Smooth muscle cell of the umbilical artery (primary cell): ENCODE measurements at places on chromosomes 16 and 17. TPM values are rescaled to one million over a fixed set of nuclear protein-coding genes. Genes with fewer than 3 reads are reported as not detected.

Gene TRIM25
- total RNA-seq: 14.8 and 23.8 TPM in 2 replicates

Gene FSCN2
- 1.2 and 2.7 TPM in 2 replicates for total RNA-seq

Gene SLC13A5
- not detected in 2 replicates for total RNA-seq

Gene TBC1D26
- total RNA-seq: under 0.01 and 0.18 TPM in 2 replicates
